ENCODE measurements at places on chromosomes 4 and X.

- no peak for DNase-seq
These were observed 4.6 kb downstream of the HTT-AS start for GRCh38 chr4:3069661-3070199.

- DNase-seq, result no peak
These were observed 999.9 kb downstream of the GLUD2 start for GRCh38 chrX:122047261-122047660.

DNA sequence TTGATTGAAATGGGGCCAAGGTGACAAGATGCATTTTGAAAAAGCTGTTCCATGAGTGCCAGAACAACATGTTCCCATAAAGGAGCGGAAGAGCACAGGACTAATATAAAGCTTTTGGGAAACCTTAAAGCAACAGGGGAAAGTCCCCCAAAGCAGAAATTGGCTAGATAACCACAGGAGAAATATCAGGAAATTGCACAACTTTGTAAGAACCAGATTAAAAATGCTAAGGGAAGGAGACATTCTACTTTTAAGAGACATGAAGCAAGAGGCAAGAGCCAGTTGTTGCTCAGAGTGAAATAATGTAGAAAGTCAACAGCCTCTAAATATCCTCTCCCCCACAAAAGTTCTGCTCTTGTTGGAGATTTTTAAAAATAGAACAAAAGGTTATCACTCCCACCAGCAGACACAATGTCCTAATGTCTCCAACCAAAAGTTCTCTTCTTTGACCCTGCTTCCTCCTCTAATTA lies 85.2 kb upstream of the LNX1 start:
- DNase-seq, result no peak

DNA sequence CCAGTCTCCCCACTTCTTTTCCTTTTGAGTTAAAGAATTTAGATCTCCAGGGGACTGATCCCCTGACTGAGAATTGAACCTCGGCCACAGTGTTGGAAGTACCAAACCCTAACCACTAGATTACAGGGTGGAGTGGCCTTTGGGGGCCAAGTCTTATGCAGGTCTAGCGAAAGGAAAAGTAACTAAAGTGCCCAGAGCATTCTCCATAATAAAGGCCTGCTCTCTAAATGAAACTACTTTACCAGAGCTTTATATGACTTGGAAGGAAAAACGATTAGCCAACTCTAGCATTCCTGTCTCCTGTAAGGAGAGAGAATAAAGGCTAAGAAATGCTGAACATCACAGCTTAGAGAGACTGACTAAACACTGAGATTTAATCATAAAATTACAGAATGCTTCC lies 788.0 kb downstream of the C4orf33 start:
- DNase-seq, result no peak

- no peak for DNase-seq
These were observed 28.2 kb upstream of the ANTXR2 start for GRCh38 chr4:80101071-80101791.
